Caco-2 (cell line): ENCODE measurements at places on chromosomes 6 and 20. TPM values are rescaled to one million over a fixed set of nuclear protein-coding genes. Genes with fewer than 3 reads are reported as not detected.

DNA sequence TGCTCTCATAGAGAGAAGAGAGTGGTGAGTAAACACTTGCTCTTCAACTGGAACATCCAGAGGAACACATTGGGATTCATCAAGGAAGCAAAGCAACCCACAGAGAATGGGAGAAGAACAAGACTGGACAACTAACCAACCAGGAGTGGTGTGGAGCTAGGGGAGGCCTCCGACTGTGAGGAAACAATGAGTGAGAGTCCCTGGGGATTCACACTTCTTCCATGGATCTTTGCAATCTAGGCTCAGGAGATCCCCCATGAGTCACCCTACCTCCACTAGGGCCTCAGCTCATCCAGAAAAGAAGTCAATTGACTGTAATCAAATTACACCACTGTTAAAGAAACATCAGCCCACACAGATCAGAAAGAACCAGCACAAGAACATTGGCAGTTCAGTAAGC, 42.3 kb upstream of the CLVS2 start:
- H3K4me3 ChIP-seq: no peak overlapping the region
- H3K4me1 ChIP-seq: no peaks in the 10 kb centered on the region
- no peak for DNase-seq
- no peaks in the 10 kb centered on the region for H3K36me3 ChIP-seq
- no peaks in the 10 kb centered on the region for H3K27me3 ChIP-seq

The CST3 gene
- total RNA-seq: 704 and 777 TPM in 2 replicates

DNA sequence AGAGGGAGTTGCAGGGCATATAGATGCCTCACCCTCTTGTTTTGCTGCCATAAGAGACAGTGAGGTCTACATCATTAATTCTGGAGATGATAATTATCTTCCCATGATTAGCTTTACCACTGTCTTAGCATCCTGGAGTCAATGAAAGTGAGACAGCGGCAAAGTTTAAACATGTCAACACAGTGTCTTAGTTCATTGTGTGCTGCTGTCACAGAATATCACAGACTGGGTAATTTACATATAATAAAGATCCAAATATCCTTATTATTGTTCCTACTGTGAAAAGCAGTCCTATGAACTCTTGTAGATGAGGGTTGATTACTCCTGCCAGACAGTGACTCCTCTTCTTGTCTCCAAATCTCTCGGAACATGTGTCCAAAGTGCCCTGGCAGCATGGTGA, 658.6 kb upstream of the ADGRB3 start:
- no peak overlapping the region for H3K4me3 ChIP-seq
- no peaks in the 10 kb centered on the region for H3K4me1 ChIP-seq
- DNase-seq: no peak
- no peaks in the 10 kb centered on the region for H3K27me3 ChIP-seq
- H3K36me3 ChIP-seq: no peaks in the 10 kb centered on the region

DNA sequence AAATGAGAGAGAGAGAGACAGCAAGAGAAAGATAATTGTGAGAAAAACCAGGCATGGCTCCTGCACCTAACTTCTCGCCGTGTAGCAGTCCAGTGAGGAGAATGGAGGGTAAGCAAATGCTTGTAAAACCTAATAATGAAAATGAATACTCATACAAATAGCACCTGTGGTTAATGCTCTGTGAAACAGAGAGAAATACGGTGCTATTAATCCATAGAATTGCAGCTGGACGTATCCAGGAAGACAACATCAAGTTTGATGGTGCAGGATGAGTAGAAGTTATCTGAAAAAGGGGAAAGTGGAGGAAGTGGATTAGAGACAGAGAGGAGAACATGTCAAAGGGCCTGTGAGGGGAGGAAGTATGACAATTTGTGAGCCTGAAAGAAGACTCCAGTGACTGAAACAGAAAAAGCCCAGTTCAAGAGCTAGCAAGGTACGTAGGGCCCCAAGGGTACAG, 89.4 kb upstream of the PAK5 start:
- no peaks in the 10 kb centered on the region for H3K4me1 ChIP-seq
- DNase-seq: no peak
- H3K36me3 ChIP-seq: no peaks in the 10 kb centered on the region
- no peak overlapping the region for H3K4me3 ChIP-seq

DNA sequence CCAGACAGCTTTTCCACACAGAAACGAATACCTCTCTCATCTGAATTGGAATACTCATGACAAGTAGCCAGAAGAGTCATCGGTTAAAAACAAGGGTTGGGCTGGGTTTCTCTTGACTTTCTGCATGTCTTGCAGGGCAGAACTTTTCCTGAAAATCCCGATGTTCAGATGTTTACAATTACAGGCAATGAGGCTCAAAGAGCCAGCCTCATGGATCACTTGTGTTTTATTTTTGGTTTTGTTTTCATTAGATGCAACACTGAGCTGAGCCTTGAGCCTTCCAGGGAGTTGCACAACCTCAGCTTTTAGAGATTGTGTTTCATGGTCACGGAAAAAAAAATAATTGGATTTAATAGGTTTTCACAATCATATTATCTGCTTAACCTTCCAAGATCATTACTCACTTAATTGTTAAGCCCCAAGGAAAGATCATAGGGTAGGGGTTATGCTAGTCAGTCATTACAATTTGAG, 288.1 kb upstream of the PRDM1 start:
- no peaks in the 10 kb centered on the region for H3K36me3 ChIP-seq
- H3K27me3 ChIP-seq: no peaks in the 10 kb centered on the region
- H3K27ac ChIP-seq: no peak overlapping the region

GRCh38 chr20:63502671-63503172, 3.8 kb upstream of the EEF1A2 start:
- no peak overlapping the region for H3K4me3 ChIP-seq
- DNase-seq: no peak
- H3K27me3 ChIP-seq: no peaks in the 10 kb centered on the region
- H3K27ac ChIP-seq: no peak overlapping the region

DNA sequence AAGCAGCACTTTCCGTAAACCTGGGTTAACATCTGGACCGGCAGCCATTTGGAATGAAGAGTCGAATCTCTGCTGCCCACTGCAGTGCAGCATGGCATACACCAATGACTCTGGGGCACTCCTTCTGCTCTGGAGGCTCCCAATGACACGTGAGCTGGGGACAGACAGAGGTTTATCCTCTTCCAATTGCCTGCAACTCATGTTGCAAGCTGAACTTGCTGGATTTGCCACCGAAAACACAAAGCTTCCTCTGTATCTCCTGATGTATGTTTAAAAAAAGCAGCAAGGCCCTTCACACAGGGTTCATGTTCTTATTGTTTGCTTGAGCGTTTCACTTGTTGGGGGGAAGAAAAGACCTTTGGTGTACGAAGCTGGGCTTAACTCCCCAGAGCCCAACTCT, 10.8 kb downstream of the NCOA5 start:
- H3K4me3 ChIP-seq: no peak overlapping the region
- no peaks in the 10 kb centered on the region for H3K27me3 ChIP-seq
- peaks cover 5% of the 10 kb centered on the region; the same call in 1 of the 2 replicates for H3K36me3 ChIP-seq
- H3K4me1 ChIP-seq: no peaks in the 10 kb centered on the region
- DNase-seq: no peak

The CGA gene
- not detected in 2 replicates for total RNA-seq

The EGFL8 gene
- total RNA-seq: 44.6 and 45.0 TPM in 2 replicates

DNA sequence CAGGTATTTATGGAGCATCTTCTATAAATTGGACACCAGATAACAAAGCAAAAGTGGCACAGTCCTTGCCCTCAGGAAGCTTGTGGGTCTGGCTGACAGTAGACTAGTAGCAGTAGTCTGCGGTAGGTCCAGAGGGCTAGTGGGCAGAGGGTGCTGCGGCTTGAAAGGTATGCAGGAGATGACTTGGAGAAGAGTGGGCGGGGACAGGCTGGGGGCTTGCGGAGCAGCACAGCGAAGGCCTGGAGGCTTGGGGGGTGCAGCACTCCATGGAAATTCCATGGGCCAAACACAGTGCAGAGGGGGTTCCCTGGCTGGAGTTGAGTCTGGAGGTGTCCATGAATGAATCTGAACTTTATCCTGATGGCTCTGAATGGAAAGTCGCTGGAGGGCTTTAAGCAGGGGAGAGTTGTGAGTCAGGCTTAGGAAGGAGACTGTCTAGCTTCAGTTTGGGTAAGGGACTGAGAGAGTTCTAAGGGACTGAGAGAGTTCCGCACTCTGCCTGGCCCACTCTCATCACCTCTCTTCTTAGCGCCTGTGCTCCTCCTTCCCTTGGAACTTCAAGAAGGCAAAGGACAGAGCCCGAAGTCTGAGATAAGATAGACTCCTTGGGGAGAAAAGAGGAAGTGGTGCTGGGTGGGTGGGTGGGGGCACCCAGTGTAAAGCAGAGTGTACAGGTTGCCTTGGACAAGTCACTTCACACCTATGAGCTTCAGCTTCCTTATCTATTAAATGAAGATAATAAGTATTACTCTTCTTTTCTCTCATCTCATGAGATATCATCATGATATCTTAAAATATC, 8.8 kb downstream of the PKIG start:
- peaks cover 1% of the 10 kb centered on the region; the same call in 1 of the 2 replicates for H3K36me3 ChIP-seq
- H3K27ac ChIP-seq: no peak overlapping the region
- H3K27me3 ChIP-seq: no peaks in the 10 kb centered on the region
- H3K4me3 ChIP-seq: no peak overlapping the region

The TRIM40 gene
- total RNA-seq: not detected in 2 replicates

DNA sequence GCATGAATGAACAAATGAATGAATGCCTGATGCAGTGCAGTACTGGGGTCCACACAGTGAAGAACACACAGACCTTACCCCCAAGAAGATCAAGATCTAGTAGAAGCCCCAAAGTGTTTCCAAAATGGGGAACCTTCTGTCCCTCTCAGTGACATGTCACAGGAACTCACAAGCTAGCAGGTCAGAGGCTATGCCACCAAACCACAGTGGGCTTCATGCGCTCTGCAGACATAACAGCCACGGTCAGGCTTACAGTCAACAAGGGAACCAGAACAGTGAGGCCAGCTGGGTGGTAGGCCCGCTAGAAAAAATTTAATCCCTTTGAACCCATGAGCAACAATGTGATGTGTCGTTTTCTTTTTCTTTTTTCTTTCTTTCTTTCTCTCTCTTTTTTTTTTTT, 20.2 kb upstream of the ARFGEF2 start:
- peak; percentile 30 for DNase-seq
- H3K36me3 ChIP-seq: no peaks in the 10 kb centered on the region
- 0 out of 2 replicates have a peak, but pooled peaks cover 8% of the 10 kb centered on the region for H3K4me1 ChIP-seq
- H3K27ac ChIP-seq: no peak overlapping the region
- H3K27me3 ChIP-seq: no peaks in the 10 kb centered on the region; the same call in 1 of the 2 replicates

- H3K4me3 ChIP-seq: no peak overlapping the region
- no peak for DNase-seq
- no peaks in the 10 kb centered on the region for H3K27me3 ChIP-seq
These were observed 52.0 kb downstream of the ITCH start for GRCh38 chr20:34415079-34415478.

DNA sequence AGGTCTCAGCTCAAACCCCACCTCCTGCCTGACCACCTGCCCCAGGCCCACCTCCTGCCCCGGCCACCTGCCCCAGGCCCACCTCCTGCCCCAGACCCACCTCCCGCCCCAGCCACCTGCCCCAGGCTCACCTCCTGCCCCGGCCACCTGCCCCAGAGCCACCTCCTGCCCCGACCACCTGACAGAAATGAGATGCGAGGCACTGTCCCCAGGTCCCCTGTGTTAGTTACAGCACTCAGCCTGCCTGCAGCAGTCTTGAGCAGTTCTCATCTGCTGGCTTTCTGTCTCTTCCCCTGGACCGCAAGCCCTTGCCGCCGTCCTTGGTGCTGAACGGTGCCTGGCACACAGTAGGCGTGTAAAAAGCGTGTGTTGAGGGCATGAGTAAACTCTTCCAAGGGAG, 79.5 kb downstream of the CDH4 start:
- no peak for DNase-seq
- no peak overlapping the region for H3K4me3 ChIP-seq
- no peaks in the 10 kb centered on the region for H3K27me3 ChIP-seq
- no peak overlapping the region for H3K27ac ChIP-seq
- H3K36me3 ChIP-seq: no peaks in the 10 kb centered on the region

DNA sequence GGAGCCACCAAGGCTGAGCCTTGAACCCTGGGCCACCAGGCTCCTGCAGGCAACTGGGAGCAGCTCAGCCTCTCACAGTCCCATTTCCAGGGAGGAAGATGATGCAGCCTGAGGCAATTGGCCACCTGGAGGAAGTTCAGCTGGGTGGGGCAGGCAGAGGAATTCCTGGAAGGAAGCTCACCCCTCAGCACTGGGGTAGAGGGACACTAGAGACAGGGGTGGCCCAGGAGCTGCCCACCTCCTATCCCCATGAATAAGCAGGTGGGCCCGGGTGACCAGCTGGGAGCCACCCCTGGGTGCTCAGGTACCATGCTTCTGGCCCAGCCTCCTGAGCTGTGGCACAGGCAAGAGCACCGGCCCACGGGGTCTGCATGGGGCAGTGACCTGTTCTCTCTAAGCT, 3.6 kb upstream of the HSPA12B start:
- H3K4me1 ChIP-seq: peaks cover 11% of the 10 kb centered on the region
- H3K36me3 ChIP-seq: no peaks in the 10 kb centered on the region
- H3K27ac ChIP-seq: no peak overlapping the region
- no peak for DNase-seq

DNA sequence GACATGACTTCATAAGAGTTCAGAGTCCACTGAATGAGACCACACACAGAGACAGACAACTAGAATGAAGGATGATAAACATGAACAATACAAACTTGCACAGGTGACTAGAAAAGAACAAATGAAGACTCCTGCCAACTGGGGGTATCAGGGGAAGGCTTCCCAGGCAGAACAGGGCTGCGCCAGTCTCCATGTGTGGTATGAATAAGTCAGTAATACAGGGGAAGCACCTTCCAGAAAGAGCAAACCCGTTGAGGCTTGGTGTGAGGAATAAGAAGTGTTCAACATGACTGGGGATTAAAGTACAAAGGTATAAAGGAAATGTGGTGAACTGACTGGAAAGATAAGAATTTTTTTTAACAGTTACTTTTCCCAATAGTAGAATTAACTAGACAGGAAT, 3.7 kb upstream of the SLC17A2 start:
- no peaks in the 10 kb centered on the region for H3K36me3 ChIP-seq
- no peak overlapping the region for H3K27ac ChIP-seq
- peaks cover 2% of the 10 kb centered on the region for H3K4me1 ChIP-seq
- H3K4me3 ChIP-seq: no peak overlapping the region
- no peak for DNase-seq

DNA sequence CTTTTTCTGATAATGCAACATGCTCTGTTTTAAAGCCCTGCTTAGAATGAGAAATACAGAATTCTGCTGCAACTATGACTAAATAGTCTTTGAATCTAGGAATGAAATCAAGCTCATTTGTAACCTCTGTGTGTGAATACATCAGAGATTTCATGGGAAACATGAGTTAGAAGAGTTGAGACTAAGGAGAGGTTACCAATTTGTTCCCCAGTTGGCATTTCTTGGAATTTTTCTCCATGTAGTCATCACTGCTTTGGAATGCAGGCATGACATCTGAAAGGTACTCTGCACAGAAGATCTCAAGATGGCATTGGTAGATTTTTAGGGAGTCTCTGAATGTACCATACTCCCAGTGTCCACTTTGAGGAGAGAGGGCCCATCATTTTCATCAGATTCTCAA, 237.2 kb downstream of the TFAP2A start:
- H3K27ac ChIP-seq: no peak overlapping the region
- DNase-seq: no peak
- H3K4me1 ChIP-seq: no peaks in the 10 kb centered on the region

DNA sequence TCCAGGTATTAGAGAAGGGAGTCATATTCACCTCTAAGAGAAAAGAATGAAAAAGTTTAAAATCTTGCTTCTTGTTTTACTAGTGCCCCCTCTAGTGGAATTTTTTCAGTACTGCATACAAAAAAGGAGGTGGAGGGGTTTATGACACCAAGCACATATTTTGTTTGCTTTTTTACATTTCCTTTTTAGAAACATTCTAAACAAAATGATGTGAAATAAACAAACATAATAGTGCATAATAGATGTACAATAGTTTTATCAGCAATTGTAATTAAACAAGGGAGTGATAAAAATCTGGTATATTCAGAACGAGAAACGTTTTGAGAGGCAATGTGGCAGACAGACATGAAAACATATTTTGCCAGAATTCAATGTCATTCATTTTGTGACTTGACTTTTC, 111.0 kb upstream of the TFAP2D start:
- no peaks in the 10 kb centered on the region for H3K27me3 ChIP-seq
- H3K4me3 ChIP-seq: no peak overlapping the region
- H3K27ac ChIP-seq: no peak overlapping the region
- H3K4me1 ChIP-seq: no peaks in the 10 kb centered on the region
